ENCODE measurements at places on chromosomes 1 and 21.

DNA sequence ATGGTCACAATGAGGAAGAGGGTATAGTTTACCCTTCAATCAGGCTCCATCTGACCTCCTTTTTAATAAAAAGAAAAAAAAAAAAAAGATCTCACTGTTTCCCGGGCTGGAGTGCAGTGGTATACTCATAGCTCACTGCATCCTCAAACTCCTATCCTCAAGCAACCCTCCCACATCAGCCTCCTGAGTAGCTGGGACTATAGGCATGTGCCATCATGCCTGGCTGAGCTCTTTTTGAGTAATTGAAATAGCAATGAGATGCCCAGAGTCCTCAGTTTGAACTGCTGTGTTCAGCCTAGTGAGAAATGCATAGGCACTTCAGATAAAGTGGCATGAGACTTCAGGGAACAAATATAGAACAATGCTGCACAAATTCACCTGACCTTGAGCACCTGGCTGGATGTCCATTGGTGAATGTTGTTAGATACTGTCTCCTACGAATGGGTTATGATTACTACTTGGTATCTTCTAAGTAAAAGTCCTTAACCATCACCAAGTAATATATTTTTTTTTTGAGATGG is 67.6 kb downstream of the NR5A2 start:
- no peak for DNase-seq

GRCh38 chr1:112878321-112878720 is 77.7 kb downstream of the SLC16A1 start:
- DNase-seq: no peak

GRCh38 chr1:228460821-228461220 is 26.4 kb upstream of the RNF187 start:
- DNase-seq: no peak

- DNase-seq: no peak
Measured at GRCh38 chr1:224192082-224192788, 9.2 kb downstream of the DEGS1 start.

- peak; percentile 61 for DNase-seq
Measured at GRCh38 chr1:228059634-228060457, 22.7 kb upstream of the ARF1 start.

GRCh38 chr1:211831558-211832323 is 1.2 kb upstream of the LPGAT1 start:
- DNase-seq: no peak

- DNase-seq: no peak
Measured at GRCh38 chr1:24708938-24709337, 36.3 kb upstream of the CLIC4 start.

- DNase-seq: peak; percentile 91
Measured at GRCh38 chr21:37564341-37564923, 197.9 kb downstream of the DYRK1A start.

GRCh38 chr21:41749286-41749685 is 17.6 kb downstream of the RIPK4 start:
- no peak for DNase-seq

GRCh38 chr1:116024626-116025025 is 48.3 kb downstream of the SLC22A15 start:
- DNase-seq: no peak

- no peak for DNase-seq
Measured at GRCh38 chr21:39188521-39189139, 5.4 kb upstream of the PSMG1 start.

- DNase-seq: no peak
Measured at GRCh38 chr1:31901838-31902509, 36.2 kb downstream of the PTP4A2 start.

- no peak for DNase-seq
Measured at GRCh38 chr1:15684468-15685291, 560 bp downstream of the PLEKHM2 start.

- no peak for DNase-seq
Measured at GRCh38 chr1:247146671-247147070, 25.1 kb downstream of the ZNF124 start.

DNA sequence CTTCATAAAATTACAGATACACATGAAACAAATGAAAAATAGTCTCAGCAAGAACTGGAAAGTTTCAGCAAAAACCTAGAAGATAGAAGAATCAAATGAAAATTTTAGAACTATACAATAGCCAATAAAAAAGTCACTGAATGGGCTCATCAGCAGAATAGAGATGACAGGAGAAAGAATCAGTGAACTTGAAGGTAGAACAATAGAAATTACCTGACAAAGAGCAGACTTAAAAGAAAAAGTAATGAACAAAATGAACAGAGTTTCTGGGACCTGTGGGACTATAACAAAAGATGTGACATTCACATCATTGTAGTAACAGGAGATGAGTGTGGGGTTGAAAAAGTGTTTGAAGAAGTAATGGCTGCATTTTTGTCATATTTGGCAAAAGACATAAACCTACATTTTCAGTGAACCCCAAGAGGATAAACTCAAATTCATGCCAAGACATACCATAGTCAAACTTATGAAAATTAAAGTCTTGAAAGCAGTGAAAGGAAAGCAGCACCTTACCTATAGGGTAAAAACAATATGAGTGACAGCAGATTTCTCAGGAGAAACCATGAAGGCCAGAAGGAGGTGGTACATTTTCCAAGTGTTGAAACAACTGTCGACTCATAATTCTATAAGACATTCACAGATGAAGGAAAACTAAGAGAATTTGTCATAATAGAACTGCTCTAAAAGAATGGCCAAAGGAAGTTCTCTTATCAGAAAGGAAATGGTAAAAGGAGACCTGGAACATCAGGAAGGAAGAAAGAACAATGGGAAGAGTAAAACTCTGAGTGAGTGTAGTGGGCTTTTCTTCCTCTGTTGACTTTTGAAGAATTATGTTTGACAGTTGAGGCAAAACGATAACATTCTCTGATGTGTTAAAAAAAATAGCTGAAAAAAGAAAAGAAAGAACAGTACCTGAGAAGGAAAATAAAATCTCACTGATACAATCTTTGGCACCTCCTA is 23.5 kb downstream of the NTPCR start:
- DNase-seq: no peak

DNA sequence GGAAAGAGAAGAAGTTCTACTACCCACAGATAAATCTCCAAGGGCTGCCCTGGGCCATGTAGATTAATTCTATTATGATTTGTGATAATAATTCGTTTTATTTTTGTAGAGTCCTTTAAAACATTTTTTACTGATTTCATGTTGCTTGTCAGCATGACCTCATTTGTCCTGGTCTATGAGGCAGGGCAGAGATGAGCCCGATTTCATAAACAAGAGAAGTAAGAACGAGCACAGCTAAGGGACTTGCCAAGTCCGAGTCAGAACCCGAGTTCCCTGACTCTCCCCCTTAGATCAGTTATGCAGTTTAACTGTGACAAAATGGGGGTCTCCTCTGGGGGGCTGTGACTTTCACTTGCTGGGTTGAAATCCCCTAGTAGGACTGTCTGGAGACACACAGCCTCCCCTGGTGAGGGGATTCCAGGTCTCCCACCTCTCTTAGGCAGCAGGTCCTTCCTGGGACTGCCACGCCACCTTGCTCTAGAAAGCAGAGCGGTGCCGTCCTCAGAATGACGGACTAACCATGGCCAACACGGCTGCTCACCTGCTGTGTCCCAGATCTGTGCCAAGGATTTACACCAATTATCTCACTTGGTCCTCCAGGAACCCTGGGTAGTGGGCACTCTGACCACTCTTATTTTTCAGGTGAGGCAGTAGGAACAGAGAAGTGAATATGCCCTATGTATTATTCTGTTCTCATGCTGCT is 31.0 kb upstream of the SOX13 start:
- no peak for DNase-seq

- no peak for DNase-seq
Measured at GRCh38 chr1:36517011-36517771, 34.5 kb upstream of the CSF3R start.

GRCh38 chr21:32425628-32426027 is 13.1 kb downstream of the EVA1C start:
- no peak for DNase-seq

- DNase-seq: no peak
Measured at GRCh38 chr21:43001316-43001715, 27.0 kb downstream of the PKNOX1 start.

GRCh38 chr1:181080556-181080955 is 7.9 kb upstream of the IER5 start:
- no peak for DNase-seq
